ENCODE measurements at places on chromosomes 16 and 17.

DNA sequence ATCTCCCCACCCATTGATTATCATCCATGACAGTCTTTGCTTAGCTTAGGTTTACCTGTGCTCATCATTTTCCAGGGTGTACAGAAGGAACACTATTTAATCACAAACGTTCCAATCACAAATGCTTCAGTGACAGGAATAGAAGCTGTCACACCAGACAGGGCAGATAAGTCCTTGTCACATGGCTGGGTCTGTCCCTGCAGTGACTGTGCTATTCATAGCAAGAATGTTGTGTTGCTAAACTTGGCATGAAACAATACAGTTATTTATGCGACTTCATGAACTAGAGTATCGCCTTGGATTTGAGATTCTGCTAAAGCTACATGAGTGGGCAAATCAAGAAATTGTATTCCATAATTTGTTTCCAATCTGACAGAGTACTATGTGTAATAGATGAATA lies 108.4 kb downstream of the CDH13 start:
- DNase-seq, result no peak

DNA sequence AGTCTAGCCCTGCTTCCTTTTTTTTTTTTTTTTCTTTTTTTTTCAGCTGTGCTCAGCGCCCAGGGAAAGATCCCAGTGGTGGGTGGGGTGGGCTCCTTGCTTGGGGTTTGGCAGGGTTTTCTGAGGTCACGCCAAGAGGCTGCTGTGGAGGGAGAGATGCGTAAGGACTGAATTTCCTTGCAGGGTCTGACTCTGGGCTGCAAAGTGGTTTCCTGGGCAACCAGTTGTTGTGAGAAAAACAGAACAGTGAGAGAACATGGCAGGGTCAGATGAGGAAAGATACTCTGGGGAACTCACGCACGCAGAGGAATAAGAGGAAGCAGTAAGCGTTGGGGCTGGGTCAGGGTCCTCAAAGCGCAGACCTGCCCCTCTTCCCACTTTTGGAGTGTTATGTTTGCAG lies 119.5 kb downstream of the IRF8 start:
- no peak for DNase-seq

- DNase-seq, result no peak
Measured at GRCh38 chr16:81634380-81635062, 144.6 kb upstream of the PLCG2 start.

DNA sequence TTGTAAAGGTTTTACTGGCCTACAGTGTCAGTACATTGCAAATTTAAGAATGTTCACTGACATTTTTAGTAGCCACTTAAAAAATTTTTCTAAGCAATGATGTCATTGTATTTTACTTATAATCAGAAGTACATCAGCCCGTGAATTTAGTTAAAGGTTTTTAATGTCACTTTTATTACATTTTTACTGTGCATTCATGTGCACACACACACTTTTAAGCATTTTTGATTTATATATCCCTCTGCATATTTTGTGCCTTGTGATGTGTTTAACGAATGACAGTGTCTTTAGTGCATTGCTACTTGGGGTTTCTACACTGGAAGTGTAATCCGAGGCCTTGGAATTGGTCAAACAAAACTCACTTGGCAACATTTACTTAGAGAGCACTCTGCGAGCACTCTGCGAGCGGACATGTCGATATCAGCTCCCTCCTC lies 190.4 kb downstream of the WWOX start:
- DNase-seq, result no peak

- DNase-seq, result no peak
Measured at GRCh38 chr16:81891736-81892364, 112.8 kb downstream of the PLCG2 start.

GRCh38 chr16:11291091-11291703 lies 10.1 kb upstream of the PRM1 start:
- no peak for DNase-seq

GRCh38 chr16:56513972-56514371 lies 5.9 kb downstream of the BBS2 start:
- no peak for DNase-seq

GRCh38 chr17:67574658-67575293 lies 143.0 kb upstream of the NOL11 start:
- no peak for DNase-seq

DNA sequence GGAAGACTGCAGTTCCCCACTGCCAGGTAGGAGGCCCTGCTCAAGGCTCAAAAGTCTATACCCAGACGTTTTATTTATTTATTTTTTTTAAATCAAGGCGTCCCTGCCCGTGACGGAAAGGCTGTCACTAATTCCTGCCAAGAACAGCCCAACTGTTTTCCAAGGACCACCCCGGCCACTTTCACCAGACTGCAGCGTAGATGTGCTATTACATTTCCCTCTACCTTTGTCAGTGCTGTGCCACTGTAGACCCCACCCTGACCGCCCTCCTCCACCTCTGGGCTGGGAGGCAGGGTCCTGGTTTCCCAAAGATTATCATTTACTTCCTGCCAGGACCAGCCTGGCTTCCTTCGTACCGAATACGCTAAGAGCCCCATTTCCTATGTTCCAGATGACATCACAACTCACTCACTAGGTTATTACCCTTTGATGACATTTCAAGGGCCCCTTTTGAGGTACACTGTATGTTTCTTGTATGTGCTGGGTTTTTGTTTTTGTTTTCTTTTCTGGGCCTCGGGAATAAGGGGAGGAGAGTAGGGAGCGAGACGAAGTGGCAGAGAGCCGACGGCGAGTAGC lies 6.3 kb upstream of the RNF227 start:
- DNase-seq, result no peak

GRCh38 chr17:48754500-48755261 lies 26.1 kb upstream of the HOXB13 start:
- DNase-seq, result no peak

- DNase-seq, result no peak
Measured at GRCh38 chr16:87978127-87978526, 26.9 kb downstream of the BANP start.

DNA sequence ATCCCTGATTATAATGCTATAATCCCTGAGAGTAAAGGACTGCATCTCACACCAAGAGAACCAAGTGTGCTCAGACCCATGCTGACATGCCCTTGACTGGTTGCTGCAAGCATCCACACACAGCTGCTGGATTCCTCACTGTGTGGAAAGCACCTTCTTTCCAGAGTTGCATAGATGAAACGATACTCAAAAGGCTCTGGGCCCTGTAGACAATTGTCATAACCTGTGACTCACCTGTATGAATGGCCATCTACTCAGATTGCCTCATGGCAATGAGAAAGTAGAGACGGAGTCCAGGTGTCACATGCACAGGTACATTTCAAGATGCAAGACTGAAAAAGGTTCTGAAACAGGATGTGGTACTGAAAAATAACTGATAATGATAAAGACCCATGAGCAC lies 58.1 kb downstream of the MPHOSPH6 start:
- DNase-seq, result no peak

- peak; percentile 84 for DNase-seq
Measured at GRCh38 chr16:49585143-49585832, 211.7 kb downstream of the C16orf78 start.

DNA sequence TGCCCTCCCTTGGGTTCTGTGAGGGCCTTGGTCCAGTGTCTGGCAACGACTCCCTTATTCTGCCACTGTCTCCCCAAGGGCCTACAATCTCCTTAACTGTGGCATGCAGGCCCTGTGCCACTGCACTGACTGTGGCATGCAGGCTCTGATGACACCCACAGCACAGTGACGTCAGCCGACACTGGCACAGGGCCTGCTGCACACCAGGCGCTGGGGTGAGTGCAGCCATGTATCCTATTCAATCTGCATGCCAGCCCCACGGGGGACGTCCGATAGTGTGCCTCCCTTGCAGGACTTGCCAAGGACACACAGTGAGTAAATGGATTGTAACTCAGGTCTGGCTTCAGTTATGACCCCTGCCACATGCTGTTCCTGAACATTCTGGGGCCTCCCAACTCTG lies 39.8 kb upstream of the RASD1 start:
- DNase-seq, result no peak

- no peak for DNase-seq
Measured at GRCh38 chr16:9297437-9298113, 206.1 kb downstream of the HAPSTR1 start.

GRCh38 chr16:66926961-66927436 lies 1.7 kb upstream of the RRAD start:
- no peak for DNase-seq

DNA sequence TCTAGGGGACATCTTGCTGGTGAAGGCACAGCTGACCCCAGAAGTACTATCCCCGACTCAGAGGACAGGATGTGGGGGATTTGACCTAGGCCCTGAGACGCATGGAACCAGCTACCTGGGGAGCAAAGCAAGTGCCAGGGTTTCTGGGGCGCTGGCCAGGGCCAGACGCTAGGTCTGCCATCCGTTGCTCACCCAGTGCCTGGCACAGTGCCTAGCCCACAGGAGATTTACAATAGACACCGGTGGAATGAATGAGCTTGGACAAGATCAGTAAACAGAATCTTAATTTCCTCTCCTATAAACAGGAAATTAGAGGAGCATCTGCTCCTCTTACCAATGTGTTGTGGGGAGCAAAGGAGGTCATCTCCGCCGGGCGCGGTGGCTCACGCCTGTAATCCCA lies 5.0 kb downstream of the RPRML start:
- DNase-seq, result no peak

GRCh38 chr16:85602402-85603202 lies 10.5 kb upstream of the GSE1 start:
- no peak for DNase-seq

DNA sequence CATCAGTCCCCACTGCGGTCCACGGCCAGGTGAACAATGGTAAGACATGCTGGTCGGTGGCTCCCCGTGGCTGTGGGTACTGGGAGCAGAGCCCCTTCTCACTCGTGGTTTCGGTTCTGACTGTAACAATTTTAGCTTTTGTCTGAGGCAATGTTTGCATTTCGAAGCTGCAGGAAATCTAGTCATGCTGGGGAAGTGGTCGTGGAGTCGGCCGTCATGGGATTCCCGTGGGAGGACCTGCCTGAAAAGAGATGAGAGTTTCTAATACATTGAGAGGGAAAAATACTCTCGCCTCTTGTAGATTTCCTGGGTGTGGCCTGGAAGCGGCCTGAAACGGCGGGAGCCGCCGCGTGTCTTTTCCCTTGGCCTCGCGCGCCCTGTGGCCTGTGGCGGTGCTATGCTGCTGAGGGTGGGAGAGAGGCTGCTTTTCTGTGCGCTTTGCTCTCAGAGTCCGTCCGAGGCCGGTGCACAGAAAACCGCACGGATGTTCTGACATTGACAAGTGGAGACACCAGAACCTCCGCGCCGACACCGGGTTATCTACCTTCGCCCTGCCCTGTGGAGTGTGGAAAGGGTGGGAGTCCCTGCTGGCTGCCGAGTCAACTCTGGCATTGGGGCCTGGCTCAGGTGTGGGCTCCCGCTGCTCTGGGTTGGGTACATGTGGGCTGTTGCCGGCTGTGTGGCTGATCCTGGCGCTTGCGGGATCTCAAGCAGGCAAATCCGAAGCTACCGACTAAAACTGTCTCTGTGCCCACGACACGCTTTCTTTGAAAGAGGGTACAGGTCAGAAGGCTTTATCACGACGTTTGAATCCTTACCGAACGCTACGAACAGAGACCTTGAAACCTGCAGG lies 60.8 kb downstream of the WDR45B start:
- no peak for DNase-seq

GRCh38 chr16:30958175-30959079 lies 873 bp downstream of the SETD1A start:
- DNase-seq, result no peak

DNA sequence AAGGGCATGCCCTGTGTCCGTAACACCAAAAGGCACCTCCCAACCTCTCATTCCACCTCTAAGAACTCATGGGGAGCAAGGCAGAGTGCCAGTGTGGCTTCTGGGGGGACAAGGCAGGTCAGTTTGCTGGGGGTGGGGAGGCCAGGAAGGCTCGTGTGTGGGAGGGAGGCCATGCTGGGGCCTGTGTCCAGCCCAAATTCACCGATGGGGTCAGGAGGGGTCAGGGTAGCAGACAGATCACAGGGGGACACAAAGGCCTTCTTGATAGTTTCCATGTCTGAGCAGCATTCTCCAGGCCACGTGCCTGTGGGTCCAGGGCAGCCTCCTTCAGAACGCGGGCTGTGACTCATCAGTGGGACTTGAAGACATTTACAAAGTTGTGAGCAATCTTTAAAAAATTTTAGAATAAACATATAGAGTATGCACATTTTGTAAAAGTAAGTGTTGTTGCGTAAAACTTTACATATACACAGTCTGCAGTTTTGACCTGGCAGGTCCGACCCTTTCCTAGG lies 20.9 kb downstream of the SPACA3 start:
- DNase-seq, result no peak

- DNase-seq, result no peak
Measured at GRCh38 chr17:10556301-10557005, 7.0 kb upstream of the MYH2 start.

DNA sequence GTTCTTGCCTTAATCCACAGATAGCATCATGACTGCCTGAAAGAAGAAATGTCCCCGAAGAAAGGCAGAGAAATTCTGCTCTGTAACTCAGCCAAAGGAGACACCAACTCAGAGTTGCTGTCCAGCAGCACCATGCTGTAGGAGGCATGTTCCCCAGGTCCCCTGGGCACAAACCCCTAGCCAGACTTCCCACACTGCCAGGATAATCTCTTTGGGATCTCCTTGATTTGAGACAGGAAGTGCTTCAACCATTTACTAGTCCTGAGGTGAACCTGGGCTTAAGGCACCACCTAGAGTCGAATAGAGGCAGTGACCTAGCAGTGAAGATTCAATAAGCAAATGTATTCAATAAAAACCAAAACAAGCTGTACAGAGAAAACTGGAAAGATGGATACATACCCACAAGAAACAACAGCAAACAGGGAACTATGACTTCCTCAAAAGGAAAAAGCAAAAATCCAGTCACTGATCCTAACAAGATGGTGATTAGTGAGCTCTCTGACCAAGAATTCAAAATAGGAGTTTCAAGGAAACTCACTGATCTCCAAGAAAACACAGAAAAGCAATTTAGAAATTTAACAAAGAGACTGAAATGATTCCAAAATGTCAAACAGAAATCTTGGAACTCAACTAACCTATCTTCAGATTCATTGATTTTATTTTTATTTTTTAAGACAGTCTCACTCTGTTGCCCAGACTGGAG lies 5.7 kb downstream of the OR4D2 start:
- peak; percentile 41 for DNase-seq

DNA sequence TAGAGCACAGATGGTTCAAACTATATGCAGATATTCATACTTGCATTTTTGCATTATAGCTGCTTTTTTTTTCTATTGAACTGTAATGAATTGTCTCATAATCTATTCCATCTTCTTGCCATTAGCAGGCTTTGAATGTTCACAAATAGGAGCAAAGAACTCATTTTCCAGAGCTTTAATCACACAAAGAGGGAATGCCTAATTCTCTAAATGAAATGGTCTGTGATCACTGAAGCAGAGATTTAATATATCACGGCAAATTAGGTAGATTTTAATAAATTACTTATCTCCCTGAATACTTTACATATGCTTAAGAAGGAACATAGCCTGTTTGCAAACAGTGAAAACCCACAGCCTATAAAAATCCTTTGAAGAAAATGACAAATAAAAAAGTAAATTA lies 97.6 kb upstream of the AKTIP start:
- DNase-seq, result no peak

- DNase-seq, result no peak
Measured at GRCh38 chr17:27532269-27533263, 76.3 kb downstream of the KSR1 start.

GRCh38 chr16:65181071-65181561 lies 59.3 kb upstream of the CDH11 start:
- DNase-seq, result no peak

GRCh38 chr17:75774471-75774990 lies 9.5 kb upstream of the GALK1 start:
- no peak for DNase-seq

GRCh38 chr16:67535201-67535600 lies 6.6 kb downstream of the RIPOR1 start:
- no peak for DNase-seq

- no peak for DNase-seq
Measured at GRCh38 chr17:80408872-80409271, 6.1 kb upstream of the ENDOV start.

Measured in NCI-H1417 treated with DMSO at 0.1 percent for 48 hours (cell line).